ENCODE measurements at places on chromosomes 6 and 20. TPM values are rescaled to one million over a fixed set of nuclear protein-coding genes. Genes with fewer than 3 reads are reported as not detected.

NR2E1 gene
- not detected for polyA plus RNA-seq

LPA gene
- not detected for polyA plus RNA-seq

DUSP15 gene
- 7.2 TPM for polyA plus RNA-seq

NKAIN4 gene
- not detected for polyA plus RNA-seq

LCA5 gene
- 6.6 TPM for polyA plus RNA-seq
